ENCODE measurements at places on chromosomes 5 and 9. TPM values are rescaled to one million over a fixed set of nuclear protein-coding genes. Genes with fewer than 3 reads are reported as not detected.

DNA sequence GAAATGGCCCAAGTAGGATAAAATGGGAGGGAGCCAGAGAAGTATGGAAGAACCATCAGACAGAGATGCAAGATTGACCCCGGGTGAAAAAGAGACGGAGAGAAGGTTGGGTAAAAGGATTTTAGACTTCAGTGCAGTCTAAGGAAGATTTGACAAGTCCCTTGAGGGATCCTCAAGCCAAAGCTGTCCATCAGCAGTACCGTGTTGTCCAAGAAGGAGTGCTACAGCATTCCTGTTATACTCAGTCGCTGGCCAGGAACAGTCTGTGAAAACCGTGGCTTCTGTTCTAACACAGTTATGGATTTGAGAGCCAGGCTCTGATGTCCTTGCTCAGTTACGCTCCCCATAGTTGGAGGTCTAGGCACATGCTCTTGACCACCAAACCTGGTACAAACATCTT, 383.9 kb upstream of the DAB2 start:
- DNase-seq: no peak

DNA sequence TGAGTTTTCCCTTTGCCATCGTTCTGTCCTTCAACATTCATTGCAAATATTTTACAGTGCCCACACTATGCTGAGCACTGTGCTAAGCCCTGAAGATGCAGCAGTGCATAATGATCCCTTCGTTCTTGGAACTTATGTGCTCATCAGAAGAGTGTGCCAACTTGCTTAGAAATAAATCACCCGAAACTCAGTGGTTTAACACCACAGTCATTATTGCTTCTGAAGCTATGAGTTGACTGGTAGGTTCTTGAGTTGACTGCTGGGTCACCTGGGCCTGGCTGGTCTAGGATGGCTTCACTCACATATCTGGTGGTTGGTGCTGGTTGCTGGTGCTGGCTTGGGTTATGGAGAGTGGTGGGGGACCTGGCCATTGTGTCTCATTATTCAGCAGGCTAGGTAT, 20.9 kb downstream of the PCSK5 start:
- no peak for DNase-seq

GRCh38 chr9:133106511-133107244, 14.4 kb downstream of the RALGDS start:
- no peak for DNase-seq

- DNase-seq: no peak
Observed at GRCh38 chr9:117521293-117521692, 106.4 kb upstream of the ASTN2 start.

Gene DDX4
- not detected for total RNA-seq

Gene LVRN
- not detected for total RNA-seq

Data from foreskin keratinocyte (primary cell).